ENCODE measurements at places on chromosomes 13 and 19.

DNA sequence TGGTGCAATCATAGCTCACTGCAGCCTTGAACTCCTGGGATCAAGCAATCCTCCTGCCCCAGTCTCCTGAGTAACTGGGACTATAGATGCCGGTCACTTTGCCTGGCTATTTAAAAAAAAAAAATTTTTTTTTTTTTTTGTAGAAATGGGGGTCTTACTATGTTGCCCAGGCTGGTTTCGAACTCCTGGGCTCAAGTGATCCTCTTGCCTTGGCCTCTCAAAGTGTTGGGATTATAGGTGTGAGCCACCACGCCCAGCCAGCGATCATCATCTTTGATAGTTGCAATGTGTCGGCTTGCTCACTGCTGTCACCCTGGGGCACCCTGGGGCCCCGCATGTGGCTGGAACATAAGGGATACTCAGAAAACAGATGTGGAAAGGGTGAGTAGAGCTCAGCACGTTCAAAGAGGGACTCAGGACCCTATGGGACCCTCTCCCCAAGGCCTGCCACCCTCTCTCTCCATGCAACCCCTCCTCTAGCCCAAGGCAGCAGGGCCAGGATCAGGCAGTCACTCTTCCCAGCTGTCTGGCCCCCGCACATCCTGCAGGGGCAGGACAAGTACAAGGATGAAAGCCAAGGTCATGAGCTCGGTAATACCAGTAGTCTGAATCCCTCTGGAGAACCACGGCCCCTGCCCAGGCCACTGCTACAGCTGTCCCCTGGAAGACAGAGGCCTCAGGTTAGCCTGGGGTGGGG lies 6.5 kb upstream of the CCL25 start:
- DNase-seq = no peak

GRCh38 chr13:59444210-59444857 lies 719.4 kb downstream of the DIAPH3 start:
- DNase-seq = no peak

DNA sequence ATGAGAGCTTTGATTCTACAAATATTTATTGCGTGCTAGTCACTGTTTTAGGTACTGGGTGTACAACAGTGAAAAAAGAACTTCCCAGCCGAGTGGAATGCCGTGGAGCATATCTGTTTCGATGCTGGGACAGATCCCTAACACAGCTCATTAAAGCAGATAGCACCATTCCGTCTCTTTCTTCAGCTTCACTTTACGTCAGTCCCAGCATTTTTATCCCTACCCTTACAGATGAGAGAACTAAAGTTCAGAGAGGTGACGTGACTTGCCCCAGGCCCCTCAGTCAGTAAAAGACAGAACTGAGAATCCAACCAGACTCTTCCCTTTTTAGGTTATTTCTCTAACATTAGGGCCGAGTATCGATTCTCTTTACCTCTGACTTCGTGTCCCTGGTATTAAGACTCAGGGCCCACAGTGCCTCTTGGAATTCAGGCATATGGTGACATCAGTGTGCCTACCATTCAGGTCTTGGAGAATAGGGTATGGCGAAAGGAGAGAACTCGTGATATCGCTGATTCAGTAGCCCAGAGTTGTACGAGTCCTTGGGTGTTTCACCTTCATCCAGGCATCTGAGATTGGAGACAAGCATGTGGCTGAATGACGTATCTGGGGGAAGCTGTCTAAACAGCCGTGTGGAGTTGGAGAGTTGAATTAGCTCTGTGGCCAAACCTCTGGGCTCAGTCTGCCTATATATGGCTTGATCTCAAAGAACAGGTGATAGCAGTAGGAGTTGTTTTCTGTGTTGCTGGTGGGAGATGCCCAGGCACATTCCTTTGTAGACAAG lies 27.1 kb downstream of the ACTN4 start:
- no peak for DNase-seq

GRCh38 chr13:41107104-41107571 lies 25.5 kb downstream of the KBTBD6 start:
- DNase-seq = no peak

DNA sequence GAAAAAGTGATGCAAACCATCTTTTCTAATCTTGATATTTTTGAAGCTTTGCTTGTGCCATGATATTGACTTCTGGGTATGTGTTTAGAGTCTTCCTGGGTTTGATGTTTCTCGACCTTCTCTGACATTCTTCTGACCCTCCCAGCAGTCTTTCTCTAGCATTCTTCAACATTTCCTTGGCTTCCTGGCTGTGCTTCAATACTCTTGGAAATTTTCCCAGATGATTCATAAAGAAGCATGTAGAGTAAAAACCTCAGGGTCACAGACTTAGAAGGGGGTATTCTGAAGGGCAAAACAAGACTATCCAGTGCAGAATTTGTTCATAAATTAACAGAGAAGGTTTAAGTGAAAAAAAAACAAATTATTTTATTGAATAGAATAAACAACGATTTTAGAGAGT lies 946.3 kb upstream of the PCDH9 start:
- no peak for DNase-seq

- no peak for DNase-seq
These were observed 32.2 kb downstream of the LACC1 start for GRCh38 chr13:43911871-43912270.

DNA sequence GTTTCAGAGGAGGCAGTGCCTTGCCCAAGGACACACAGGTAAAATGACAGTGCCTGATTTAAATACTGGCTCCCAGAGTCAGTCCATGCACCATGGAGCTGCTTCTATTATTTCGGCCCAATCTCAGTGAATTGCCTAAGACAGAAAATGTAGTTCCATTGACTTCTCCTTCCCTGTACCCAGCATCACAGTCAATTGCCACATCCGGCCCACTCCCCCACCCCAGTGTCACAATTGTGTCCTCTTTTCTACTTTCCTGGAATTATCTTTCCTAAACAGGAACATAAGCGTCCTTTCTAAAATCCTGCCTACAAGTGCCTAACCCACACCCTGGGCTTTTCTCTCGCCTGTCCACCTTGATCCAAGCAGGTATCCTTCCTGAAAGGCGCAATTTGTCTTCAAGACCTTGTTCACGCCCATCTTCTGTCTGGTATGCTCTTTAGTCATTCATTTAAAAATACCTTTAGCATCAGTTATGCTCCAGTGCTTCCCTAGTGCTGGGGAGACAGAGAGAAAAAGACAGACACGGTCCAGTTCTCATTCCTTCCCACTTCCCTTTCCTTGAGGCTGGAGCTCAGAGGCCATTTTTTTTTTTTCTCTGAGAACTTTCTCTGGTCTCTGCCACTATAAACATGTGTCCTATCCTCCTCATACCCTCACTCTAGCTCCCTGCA lies 411.4 kb downstream of the LIG4 start:
- DNase-seq = no peak

DNA sequence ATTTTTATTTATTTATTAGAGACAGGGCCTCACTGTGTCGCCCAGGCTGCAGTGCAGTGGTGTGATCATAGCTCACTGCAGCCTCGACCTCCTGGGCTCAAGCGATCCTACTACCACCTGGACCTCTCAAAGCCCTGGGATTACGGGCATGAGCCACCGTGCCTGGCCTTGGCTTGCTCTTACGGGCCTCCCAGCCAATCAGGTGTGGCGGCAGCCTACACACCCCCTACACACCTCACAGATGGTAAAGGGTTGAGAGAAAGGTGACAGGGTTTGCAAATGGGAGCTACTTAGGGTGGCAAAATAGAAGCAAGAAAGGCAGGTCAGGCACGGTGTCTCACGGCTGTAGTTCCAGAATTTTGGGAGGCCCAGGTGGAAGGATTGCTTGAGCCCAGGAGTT lies 1.0 kb upstream of the ZBTB32 start:
- DNase-seq = no peak

- DNase-seq = no peak
These were observed 106.4 kb upstream of the MLNR start for GRCh38 chr13:49113526-49114286.

DNA sequence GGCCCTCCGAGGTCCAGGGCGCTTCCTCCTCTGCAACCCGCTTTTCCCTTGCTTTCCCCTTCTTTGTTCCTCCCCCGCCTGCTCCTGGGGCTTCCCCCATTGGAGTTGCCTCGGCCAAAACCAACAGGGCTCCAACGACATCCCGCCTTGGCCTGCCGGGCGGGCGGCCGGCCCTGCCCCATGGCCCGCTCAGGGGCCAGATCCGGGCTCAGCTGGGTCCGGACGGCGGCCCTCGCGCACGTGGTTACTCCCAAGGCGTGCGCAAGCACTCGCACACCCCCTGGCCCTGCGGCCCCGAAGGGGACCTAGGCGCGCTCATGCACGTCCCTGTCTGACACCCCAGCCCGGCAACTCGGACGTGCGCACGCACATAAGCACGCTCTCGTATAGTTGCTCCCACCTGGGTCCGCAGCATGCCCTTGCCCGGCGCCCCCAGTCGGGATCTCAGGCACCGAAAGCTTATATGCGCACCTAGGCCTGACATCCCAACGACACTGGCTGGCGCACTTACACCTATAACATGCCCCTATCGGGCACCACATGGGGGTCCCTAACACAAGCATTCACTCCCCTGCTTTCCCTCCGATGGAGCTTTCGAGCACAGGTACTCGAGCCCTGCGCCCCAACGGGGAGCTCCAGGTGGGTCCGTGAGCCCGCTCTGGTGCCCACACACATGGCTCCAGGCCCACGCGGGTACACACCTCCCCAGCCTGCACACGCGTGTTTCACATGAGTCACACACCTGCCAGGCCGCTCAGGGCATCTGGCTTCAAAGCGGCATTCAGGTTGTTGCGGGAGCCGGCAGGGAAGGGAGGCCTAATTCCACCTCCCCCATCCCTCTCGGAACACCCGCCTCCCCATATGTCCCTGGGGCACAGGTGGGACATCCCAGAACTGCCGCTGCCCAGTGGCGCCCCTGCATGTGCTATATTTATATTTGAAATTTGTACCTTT lies 15.0 kb downstream of the NFIX start:
- no peak for DNase-seq

- no peak for DNase-seq
These were observed 1333.1 kb downstream of the EFNB2 start for GRCh38 chr13:105202354-105202753.

GRCh38 chr13:76387566-76387965 lies 498.6 kb downstream of the KCTD12 start:
- DNase-seq = no peak

GRCh38 chr19:33890569-33890968 lies 93.9 kb downstream of the KCTD15 start:
- DNase-seq = no peak

DNA sequence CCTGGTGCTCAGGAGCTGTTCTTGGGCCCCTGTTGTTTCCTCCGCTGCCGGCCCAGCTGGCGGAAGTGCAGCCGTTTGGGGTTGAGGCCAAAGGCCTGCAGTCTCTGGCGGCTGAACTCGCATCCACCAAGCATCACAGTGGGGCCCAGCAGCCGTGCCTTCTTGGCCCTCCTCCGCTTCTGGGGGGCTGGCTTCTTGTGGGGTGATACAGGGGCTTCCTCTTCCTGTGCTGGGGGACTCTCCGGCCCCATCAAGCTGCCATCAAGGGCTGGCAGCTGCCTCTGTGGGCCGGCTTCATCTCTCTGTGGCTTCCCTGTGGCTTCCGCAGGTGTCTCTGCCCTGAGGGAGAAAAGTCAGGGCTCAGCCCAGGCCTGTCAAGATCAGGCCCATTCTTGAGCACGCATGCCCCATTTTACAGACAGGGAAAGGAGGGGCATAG lies 10.3 kb downstream of the ATG4D start:
- no peak for DNase-seq
